ENCODE measurements at places on chromosomes 5 and 9. TPM values are rescaled to one million over a fixed set of nuclear protein-coding genes. Genes with fewer than 3 reads are reported as not detected.

Gene SPINK7
- total RNA-seq = 138 TPM

Gene NR2F1
- total RNA-seq = 2.7 TPM

Gene SPACA9
- total RNA-seq = 11.2 TPM

Gene SELENOP
- 95.9 TPM for total RNA-seq

Gene ARRDC1
- total RNA-seq = 49.7 TPM

Gene ITGA1
- total RNA-seq = 5.1 TPM

Gene EIF4EBP3
- 20.7 TPM for total RNA-seq

Gene KIF20A
- 21.2 TPM for total RNA-seq

Gene ABL1
- 28.4 TPM for total RNA-seq

Gene DDX31
- total RNA-seq = 6.4 TPM

Gene NOTCH1
- total RNA-seq = 30.6 TPM

Gene FOXD4L4
- total RNA-seq = 0.52 TPM

Gene SLCO6A1
- not detected for total RNA-seq

Gene SLC22A4
- total RNA-seq = 0.28 TPM

Gene QSOX2
- 3.0 TPM for total RNA-seq

Gene WHRN
- total RNA-seq = 3.4 TPM

Gene MYMK
- total RNA-seq = not detected

Gene SERINC5
- 71.3 TPM for total RNA-seq

Gene SLC9A3
- total RNA-seq = 1.6 TPM

Gene SLIT3
- total RNA-seq = 3.5 TPM

Gene LRRTM2
- total RNA-seq = 0.20 TPM

Gene C5orf34
- 1.2 TPM for total RNA-seq

Gene CDH12
- not detected for total RNA-seq

Gene FBP2
- not detected for total RNA-seq

Gene PCDHGA5
- total RNA-seq = 0.72 TPM

Gene IRGM
- total RNA-seq = not detected

Gene FIBCD1
- total RNA-seq = 0.20 TPM

Gene SPATA6L
- 3.1 TPM for total RNA-seq

Gene GMCL2
- total RNA-seq = not detected

Gene KIF24
- total RNA-seq = 2.0 TPM

Gene BTNL3
- not detected for total RNA-seq

Gene GLRA1
- total RNA-seq = not detected

Gene FOXI1
- total RNA-seq = 0.16 TPM

Gene ACTBL2
- total RNA-seq = not detected

Gene PCDHA1
- total RNA-seq = not detected

Gene STARD4
- total RNA-seq = 18.4 TPM

Data from esophagus mucosa (tissue), 1 donor.